ENCODE measurements at places on chromosomes 4 and X.

GRCh38 chr4:1045595-1046201 lies 34.3 kb downstream of the FGFRL1 start:
- no peak for DNase-seq

- no peak for DNase-seq
Observed at GRCh38 chrX:46757052-46757451, 1.9 kb downstream of the SLC9A7 start.

- no peak for DNase-seq
Observed at GRCh38 chrX:25034889-25035288, 19.1 kb upstream of the ARX start.

GRCh38 chrX:48919947-48920717 lies 1.3 kb upstream of the PIM2 start:
- peak; percentile 47 for DNase-seq

GRCh38 chrX:71164071-71164470 lies 19.4 kb downstream of the NLGN3 start:
- no peak for DNase-seq

GRCh38 chr4:101418466-101418865 lies 71.1 kb upstream of the PPP3CA start:
- DNase-seq: no peak

- DNase-seq: peak; percentile 82
Observed at GRCh38 chr4:7803992-7804755, 135.5 kb downstream of the AFAP1 start.

GRCh38 chr4:7193030-7193958 lies 956 bp downstream of the SORCS2 start:
- DNase-seq: no peak

DNA sequence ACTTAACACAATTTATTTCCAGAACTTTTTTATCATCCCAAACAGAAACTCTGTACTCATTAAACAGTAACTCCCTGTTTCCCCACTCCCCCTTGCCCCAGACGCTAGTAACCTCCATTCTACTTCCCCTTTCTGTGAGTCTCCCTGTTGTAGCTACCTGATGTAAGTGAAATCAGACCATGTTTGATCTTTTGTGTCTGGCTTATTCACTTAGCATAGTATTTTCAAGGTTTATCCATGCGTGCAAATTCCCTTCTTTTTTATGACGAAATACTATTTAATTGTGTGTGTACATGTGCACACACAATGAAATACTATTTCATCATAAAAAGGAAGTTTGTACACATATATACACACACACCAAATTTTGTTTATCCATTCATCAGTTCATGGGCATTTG lies 5.2 kb downstream of the PKD2 start:
- DNase-seq: no peak

DNA sequence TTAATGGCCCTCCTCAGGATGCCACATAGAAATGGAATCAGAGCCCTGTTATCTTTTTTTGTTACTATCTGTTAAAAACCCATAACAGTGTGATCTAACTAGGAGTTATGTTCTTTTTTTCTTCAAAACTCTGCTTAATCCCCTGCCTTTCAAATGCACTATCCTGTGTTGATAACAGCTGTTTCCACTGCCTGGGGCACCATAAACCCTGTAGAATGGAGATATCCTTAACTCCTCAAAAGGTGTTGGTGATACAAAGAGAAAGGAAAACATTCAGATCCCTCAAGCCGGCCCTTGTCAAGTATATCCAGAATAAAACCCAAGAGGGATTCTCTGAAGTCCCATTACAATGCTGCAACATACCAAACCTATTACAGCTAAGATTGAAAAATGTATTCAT lies 108.6 kb downstream of the ACTRT1 start:
- DNase-seq: no peak

- DNase-seq: no peak
Observed at GRCh38 chr4:2457481-2458295, 11.2 kb upstream of the RNF4 start.

GRCh38 chr4:54941994-54942552 lies 183.3 kb downstream of the KDR start:
- peak; percentile 33 for DNase-seq

DNA sequence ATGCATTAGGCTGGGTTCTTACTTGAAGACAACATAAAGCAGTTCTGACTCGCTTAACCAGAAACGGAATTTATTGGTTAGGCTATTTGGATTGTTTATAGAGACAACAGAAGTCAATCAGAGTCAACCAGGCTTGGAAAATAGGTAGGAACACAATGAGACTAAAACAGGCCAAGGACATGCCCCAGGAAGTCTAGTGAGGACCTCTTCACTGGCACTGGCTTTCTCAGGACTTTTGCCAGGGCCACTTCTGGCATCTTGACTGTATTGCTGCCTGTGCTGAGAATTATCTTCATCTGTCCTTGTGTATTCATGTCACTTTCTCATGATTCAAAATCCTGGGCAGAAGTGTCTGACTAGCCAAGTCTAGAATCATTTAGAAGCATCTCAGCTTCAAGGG lies 19.6 kb downstream of the PGAM4 start:
- no peak for DNase-seq

DNA sequence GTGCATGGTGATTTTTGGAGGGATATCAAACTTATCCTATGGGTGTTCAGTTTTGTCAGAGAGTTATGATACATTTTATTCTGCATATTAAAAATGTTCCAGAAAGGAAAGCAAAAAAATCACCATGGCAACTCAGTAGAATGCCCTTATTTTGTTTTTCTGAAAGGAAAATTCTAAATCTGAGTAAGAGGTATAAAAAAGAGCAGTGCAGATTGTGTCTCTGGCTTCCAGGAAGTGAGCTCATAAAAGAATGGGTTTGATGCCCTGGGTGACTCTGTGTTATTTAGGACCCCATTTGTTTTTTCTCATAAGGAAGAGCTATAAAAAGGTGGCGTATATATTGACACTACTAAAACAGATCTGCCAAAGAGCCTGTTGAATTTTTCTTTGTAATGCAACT lies 128.8 kb downstream of the UCHL1 start:
- no peak for DNase-seq

DNA sequence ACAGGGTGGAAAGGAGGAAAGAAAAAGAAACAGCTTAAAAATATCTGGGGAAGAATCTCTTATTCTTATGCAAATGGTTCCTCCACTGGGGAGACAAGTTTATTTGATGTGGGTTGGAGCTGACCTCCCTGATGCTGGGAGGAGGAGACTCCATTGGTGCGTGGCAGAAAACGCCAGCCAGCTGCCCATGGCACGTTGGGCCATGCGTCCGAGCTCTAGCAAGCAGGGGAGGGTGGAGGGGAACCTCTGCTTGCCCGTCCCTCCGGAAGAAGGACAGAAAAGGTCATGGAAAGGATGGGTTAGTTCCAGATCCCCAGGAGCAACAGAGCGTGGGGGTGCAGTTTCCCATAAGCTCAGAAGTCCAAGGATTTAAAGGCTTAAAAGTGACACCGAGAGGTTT lies 210.4 kb downstream of the KLHL4 start:
- DNase-seq: no peak

- no peak for DNase-seq
Observed at GRCh38 chr4:109947918-109948317, 35.2 kb downstream of the EGF start.

DNA sequence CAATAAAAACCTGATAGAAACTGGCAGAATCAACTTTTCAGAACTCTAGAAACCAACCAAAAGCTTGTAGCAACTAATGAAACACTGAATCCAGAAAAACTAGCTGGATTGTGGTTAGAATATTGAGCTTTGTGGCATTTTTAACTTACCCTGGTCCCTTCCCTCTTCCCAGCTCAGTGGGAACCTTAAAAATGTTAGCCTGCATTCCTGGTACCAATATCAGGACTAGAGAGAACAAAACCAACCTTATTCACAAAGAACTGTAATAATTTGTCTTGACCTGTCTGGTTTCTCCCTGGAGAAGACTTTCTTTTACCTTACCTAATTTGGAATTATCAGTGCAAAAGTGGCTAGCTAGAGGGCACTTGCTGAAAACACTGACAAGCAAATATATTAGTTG lies 21.2 kb downstream of the SH3D19 start:
- DNase-seq: no peak

- DNase-seq: no peak
Observed at GRCh38 chr4:97938141-97938540, 205.1 kb downstream of the STPG2 start.

GRCh38 chr4:175824076-175824475 lies 12.0 kb upstream of the GPM6A start:
- DNase-seq: no peak

GRCh38 chr4:116386856-116387255 lies 698.5 kb downstream of the TRAM1L1 start:
- no peak for DNase-seq

DNA sequence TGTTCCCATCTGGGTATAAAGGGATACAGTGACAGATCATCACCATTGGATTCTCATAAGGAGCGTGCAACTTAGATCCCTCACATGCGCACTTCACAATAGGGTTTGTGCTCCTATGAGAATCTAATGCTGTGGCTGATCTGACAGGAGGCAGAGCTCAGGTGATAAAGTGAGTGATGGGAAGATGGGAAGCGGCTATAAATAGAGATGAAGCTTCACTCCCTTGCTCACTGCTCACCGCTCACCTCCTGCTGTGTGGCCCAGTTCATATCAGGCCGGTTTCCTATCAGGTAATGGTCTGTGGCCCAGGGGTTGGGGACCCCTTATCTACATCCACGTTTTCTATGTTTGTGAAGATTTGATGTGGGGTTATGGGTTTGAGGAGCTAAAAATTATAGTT lies 43.7 kb downstream of the FAT4 start:
- DNase-seq: no peak

DNA sequence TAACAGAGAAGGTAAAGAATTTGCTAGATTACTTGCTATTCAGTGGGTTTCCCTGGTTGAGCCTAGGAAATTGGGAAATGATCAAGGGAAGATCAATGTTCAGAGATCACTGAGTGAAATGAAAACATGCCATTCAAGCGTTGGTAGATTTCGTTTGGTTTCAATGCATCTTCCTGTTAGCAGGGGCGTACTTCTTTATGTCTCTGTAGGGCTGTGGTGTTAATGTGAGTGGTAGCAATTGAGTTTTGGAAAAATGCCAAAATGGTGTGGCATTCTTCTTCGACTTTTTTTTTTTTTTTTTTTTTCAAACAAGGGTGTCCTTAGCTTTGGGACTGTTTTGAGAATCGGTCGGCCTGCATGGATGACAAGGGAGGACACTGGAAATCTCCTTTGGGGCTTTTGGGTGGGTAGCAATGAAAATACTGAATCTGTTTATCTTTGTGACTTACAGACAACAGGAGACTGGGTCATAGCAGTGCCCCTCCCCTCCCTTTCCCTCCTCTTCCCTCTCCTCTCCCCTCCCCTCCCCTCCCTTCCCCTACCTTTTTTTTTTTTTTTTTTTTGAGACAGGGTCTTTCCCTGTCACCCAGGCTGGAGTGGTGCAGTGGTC lies 50.4 kb downstream of the SPRY1 start:
- DNase-seq: no peak

GRCh38 chr4:22653752-22654151 lies 39.0 kb upstream of the GBA3 start:
- DNase-seq: no peak

- no peak for DNase-seq
Observed at GRCh38 chrX:80602036-80602860, 182.0 kb downstream of the TENT5D start.

DNA sequence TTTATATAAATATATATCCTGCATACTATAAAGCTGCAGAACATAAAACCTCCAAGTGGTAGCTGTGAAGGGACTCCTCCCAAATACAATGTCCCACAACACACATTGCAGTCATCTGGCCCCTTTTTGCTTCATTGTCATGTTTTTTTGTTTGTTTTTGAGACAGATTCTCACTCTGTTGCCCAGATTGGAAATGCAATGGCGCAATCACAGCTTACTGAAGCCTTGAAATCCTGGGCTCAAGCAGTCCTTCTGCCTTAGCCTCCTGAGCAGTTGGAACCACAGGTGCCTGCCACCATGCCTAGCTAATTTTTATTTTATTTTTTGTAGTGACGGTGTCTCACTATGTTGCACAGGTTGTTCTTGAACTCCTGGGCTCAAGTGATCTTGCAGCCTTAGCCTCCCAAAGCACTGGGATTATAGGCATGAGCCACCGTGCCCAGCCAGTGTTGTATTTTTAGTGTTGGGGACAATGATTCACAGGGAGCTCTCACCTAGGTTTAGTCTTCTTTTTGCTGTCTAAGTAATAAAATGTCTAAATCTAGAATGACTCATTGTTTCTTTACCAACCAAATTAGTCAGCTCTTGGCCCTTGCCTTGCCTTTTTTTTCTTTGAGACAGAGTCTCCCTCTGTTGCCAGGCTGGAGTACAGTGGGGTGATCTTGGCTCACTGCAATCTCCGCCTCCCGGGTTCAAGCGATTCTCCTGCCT lies 24.0 kb upstream of the XIAP start:
- no peak for DNase-seq

DNA sequence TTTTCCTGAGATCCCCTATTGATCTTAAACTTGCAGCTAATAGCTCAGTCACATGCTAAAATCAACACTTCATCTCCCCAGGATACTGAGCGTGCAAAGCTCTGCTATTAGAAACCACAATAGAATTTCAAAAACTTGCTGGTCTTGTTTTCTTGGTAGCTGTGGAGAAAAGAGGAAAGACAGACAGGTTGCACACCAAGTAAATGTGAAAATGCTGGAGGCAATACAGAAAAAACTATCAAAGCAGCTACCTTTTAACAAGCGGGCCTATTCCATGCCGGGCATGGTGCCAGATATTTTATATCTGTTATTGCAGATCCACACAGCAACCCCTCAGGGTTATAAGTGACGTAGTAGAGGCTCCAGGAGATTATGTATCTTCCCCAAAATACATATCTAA lies 171.9 kb downstream of the DCTD start:
- no peak for DNase-seq

GRCh38 chr4:5489260-5489659 lies 219.1 kb downstream of the EVC2 start:
- DNase-seq: no peak

- DNase-seq: no peak
Observed at GRCh38 chr4:113445286-113445685, 316.3 kb downstream of the CAMK2D start.

DNA sequence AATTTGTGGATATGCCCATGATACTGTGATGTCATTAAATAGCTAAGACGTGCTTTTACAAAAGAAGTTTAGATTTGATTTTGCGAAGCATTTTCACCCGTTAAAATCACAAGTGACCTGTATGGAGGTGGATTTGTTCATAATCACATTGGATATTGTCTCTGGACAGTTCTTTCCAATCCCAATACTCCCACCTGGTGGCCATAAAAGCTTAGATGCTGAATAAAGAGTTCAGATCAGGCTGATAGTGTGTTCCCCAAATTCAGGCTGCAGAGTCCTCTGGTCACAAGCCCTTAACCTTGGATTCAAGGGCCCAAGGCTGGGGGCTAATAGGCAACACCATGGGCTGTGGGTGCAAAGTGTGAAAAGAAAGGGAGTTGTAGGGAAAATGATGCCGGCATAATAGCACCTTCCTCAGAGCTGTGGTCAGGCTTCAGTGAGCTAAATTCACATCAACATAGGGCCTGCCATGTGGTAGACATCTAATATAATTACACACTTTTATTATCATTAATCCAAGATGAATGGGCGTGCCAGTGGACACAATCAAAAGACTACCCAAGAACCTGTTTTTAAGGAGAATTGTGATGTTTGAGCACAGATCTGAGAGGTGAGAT lies 28.1 kb downstream of the SMIM43 start:
- DNase-seq: no peak

GRCh38 chr4:142356118-142356759 lies 489.9 kb downstream of the INPP4B start:
- no peak for DNase-seq
